ENCODE measurements at places on chromosomes 1 and 21. TPM values are rescaled to one million over a fixed set of nuclear protein-coding genes. Genes with fewer than 3 reads are reported as not detected.

CFHR1 gene
- 0.23 TPM for total RNA-seq

ADAM30 gene
- not detected for total RNA-seq

LCE1E gene
- total RNA-seq: not detected

LMNA gene
- total RNA-seq: 464 TPM

FNDC10 gene
- 8.7 TPM for total RNA-seq

PTGFRN gene
- total RNA-seq: 157 TPM

OR14K1 gene
- not detected for total RNA-seq

C1orf94 gene
- total RNA-seq: 0.70 TPM

GSTM1 gene
- not detected for total RNA-seq

ERICH3 gene
- total RNA-seq: not detected

HFM1 gene
- 0.53 TPM for total RNA-seq

C1QA gene
- total RNA-seq: not detected

PLPPR4 gene
- 0.07 TPM for total RNA-seq

BRDT gene
- total RNA-seq: not detected

PAQR6 gene
- total RNA-seq: 6.4 TPM

CRABP2 gene
- 278 TPM for total RNA-seq

DOCK7 gene
- total RNA-seq: 71.2 TPM

DNA sequence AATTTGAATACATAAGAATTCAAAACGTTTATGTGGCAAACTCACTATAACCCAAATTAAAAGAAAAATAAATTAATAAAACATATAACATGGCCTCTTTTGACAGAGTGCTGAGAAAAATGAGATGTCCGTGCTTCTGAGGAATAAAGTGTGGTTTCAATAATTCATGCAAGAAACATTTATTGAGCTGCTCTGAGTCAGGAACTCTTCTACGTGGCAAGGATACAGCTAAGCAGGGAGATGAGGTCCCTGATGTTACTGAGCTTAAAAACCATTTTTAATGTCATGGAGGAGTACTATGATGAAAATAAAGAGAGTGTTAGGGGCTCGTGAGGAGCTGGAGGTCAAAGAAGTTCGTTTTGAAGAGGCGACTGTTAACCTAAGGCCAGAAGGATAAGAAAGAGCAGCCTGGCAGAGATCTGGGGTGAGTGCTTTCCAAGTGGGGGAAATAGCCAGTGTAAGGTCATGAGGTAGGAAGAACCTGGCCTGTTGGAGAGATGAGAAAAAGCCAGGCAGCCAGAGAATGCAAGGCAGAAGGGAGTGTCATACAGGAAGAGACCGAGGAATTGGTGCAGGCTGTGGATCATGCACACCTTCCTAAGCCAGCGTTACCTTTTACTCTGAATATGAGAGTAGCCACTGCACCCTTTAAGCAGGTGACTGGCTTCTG lies 182.2 kb upstream of the DUSP10 start:
- DNase-seq: peak; percentile 22

DNA sequence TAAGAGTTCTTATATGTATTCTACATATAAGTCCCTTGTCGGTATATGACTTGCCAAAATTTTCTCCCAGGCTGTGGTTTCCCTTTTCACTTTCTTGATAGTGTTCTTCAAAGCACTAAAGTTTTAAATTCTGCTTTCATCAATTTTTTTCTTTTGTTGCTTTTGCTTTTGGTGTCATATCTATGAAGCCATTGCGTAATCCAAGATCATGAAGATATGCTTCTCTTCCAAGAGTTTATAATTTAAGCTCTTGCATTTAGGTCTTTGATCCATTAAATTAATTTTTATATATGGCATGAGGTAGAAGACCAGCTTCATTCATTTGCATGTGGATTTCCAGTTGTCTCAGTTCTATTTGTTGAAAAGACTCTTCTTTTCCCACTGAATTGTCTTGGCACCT lies 22.2 kb downstream of the DESI2 start:
- no peak for DNase-seq

DNA sequence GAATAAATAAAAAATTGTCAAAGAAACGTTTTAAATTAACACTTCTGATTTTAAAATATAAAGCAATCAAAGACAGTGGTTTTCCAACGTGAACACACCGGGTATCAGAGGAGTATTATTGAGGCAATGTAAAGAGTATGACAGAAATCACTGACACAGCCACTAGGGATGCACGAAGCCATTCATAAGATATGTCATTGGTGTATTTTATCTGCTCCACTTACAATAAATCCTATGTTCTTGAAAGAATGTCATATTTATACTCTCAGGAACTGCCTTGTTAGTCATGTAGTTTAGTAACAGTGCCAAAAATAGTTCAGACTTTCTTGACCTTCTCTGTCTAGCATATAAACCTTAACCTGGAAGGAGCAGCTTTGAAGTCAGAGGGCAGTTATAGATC lies 835.0 kb upstream of the NCAM2 start:
- no peak for DNase-seq

GRCh38 chr1:233240371-233240770 lies 55.2 kb downstream of the PCNX2 start:
- no peak for DNase-seq

GRCh38 chr1:228837817-228838716 lies 102.8 kb downstream of the RHOU start:
- DNase-seq: peak; percentile 94

- DNase-seq: no peak
Observed at GRCh38 chr1:158150523-158150922, 30.2 kb upstream of the CD1D start.

- DNase-seq: no peak
Observed at GRCh38 chr1:47330212-47330611, 3.4 kb upstream of the CMPK1 start.

GRCh38 chr1:39091845-39092645 lies 65.9 kb downstream of the NDUFS5 start:
- peak; percentile 67 for DNase-seq

- no peak for DNase-seq
Observed at GRCh38 chr1:40625076-40625475, 40.4 kb downstream of the RIMS3 start.

DNA sequence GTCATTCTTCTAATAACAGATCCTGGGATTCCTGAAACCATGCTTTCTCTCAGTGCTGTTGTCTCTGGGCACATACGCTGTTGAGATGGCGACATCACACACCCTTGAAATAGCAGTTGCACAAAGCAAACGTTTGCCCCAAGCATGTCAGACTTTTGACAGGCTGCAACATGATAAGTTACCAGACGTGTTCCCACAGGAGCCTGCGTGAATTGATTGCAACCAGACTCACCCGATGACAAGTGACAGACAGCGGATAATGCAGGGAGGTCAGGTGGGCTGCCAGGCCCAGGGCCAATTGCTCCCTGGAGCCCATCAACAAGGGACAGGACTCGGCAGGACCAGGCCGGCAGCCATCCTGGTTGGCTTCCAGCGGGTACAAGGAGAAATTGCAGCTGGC lies 310.9 kb downstream of the SIPA1L2 start:
- no peak for DNase-seq

- DNase-seq: no peak
Observed at GRCh38 chr21:26146681-26147080, 23.9 kb downstream of the APP start.

- no peak for DNase-seq
Observed at GRCh38 chr21:41369105-41369919, 7.5 kb downstream of the MX2 start.

DNA sequence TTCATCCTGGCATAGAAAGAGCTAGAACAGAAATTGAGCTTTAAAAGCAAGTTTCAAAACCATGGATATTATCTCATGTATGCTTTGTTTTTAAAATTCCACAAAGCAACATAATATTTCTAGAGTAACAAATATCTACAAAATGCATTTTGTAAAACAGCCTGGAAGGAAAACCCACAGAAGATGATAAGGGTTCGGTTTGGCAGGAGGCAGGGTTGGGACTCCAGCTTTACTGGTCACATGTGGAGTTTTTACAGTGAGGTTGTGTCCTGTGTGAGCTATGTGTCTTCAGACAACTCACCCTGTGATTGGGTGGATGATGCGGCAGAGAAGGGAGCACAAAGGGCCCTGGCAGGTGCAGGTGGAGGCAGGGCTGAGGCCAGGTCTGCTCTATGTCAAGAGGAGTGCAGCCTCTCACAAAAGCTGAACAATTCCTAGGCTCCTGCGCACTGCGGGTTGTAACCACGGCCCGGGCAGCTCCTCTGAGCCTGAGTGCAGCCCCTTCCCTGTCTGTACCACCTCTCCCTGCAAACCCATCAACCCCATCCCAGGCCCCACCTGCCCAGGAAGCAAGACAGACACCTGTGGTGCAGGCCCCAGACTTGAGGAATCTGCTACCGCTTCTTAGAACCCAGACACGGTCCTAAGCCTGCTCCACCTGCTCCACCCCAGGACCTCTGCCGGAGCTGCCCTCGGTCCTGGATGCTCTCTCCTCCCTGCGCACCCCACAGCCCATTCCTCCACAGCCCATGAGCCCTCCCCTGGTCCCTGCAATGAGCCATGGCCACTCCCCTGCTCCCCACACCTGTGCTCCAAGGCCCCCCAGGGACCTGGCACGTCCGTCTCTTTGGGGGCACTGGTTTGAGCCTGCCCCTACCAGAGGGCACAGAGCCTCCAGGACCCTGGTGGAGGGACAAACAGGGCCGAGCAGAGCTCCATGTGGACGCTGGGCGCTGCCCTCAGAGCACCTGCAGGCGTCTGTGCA lies 2.8 kb upstream of the COL18A1 start:
- DNase-seq: no peak

DNA sequence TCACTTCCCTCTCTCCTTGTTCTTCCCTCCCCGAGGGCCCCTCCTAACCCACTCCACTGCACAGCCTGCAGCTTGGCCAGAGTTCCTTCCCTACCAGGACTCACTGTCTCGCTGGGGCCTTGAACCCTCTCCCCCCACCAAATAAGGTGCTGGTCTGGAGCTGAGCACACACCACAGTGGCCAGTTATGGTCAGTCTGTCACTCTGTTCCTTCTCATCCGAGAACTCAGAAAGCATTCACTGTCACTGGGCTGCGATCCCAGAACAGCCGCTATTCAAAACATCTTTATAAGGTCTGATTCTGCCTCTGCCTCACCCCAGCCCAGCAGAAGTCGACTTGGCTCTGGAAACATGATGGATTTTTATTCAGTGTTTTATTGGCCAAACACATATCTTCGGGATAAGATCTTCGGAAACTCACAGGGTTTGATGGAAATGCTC lies 19.8 kb upstream of the LBR start:
- DNase-seq: no peak

GRCh38 chr1:111234258-111234657 lies 6.7 kb downstream of the CHI3L2 start:
- DNase-seq: peak; percentile 52

DNA sequence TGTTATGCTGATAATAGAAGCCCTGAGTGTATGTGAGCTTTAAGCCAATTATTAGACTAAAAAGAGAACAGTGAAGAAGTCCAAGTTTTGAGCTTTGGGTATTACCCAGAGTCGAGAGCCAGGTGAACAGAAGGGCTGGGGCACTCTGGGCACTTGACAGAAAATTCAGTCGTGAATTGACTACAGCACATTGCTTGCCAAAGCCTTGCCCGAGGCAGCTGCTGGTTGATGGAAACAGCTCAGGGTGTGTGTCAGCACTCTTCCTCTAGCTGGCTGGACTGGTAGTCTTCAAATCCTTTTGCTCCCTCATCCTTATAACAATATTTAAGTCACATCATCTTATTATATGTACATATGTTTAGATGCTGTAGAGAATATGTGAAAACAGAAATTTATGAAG lies 21.3 kb downstream of the PDE4B start:
- DNase-seq: no peak

DNA sequence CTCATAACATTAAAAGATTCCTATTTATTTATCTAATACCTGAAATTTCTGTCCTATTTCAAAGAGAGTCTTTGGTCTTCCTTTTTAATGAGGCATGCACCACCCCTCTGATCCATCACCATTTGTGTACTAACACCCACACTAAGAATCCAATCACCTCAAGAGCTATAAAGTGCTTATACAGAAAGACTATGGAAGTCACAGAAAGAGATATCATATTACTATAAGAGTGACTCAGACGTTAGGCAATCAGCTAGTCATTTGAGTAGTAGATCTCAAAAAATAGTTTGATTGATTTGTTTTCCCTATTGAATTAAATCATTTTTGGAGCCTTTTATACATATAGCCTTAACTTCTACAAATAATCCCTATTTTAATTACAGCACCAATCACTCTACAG lies 46.1 kb downstream of the NME7 start:
- DNase-seq: peak; percentile 48

GRCh38 chr1:112699425-112700144 lies 7.3 kb downstream of the RHOC start:
- no peak for DNase-seq

DNA sequence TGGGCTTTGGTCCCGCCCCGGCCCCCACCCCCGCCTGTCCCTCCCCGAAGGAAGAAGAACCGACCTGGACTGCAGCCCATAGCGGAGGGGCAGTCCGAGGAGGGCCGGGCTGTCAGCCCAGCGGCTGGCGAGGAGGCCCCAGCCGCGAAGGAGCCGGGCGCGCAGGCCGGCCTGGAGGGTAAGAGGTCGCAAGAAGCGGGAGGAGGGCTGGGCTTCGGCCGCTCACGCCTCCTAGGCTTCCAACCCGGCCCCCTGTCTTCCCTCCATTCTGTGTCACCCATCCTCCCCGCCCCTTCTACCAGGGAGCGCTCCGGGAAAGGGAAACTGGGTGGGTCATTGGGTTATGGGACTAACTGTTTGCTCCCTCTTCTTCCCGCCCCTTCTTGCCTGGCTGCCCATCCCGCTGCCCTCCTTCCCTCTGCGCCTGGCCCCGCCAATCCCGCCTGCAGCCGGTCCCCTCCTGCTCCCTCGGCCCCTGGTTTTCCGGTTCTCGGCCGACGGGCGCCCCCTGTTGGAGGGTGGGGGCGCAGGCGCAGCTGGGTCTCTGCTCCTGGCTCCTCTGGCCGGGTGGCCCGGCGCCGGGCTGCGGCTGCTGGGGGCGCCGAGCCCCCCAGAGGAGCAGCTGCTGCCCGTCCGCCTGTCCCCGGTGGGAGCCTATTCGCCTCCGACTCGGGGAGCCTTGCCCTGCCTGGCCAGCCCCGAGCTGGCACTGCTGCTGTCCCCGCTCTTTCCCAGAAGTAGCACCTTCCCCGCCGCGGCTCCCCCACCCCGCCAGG lies 2.4 kb downstream of the RUSC1 start:
- peak; percentile 84 for DNase-seq

- peak; percentile 85 for DNase-seq
Observed at GRCh38 chr1:221437926-221438325, 304.0 kb downstream of the DUSP10 start.

- DNase-seq: no peak
Observed at GRCh38 chr1:236120721-236121153, 21.6 kb upstream of the GPR137B start.

- no peak for DNase-seq
Observed at GRCh38 chr1:19357299-19357986, 45.3 kb downstream of the SLC66A1 start.

GRCh38 chr1:203177470-203178039 lies 1.9 kb upstream of the MYBPH start:
- DNase-seq: peak; percentile 23

GRCh38 chr1:107196973-107197562 lies 56.2 kb downstream of the NTNG1 start:
- DNase-seq: no peak

GRCh38 chr1:20376171-20376570 lies 85.5 kb downstream of the VWA5B1 start:
- no peak for DNase-seq

GRCh38 chr1:211335522-211336157 lies 9.0 kb downstream of the TRAF5 start:
- DNase-seq: no peak
